ENCODE measurements at places on chromosomes 1 and 21.

GRCh38 chr21:46357684-46358425, 33.9 kb downstream of the PCNT start:
- DNase-seq, result no peak

- DNase-seq, result no peak
These were observed 6.8 kb upstream of the AKR1A1 start for GRCh38 chr1:45543581-45544417.

DNA sequence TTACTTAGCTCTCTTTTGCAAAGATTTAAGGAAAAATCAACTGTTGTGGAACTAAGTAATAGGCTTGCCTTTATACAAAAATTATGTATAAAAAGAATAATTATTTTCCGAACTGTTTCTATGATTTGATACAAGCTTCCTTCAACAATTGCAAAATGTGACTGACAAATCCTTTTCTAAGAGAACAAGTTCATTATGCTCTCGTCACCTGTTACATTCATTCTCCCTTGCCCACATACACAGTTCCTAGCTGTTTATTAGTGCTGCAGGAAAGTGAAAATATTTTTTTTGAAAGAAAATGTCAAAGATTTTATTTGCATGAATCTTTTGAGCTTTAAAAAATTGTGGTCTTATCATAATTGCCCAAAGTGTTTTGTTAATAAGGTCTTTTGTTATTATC, 466.2 kb downstream of the USP25 start:
- DNase-seq, result no peak

DNA sequence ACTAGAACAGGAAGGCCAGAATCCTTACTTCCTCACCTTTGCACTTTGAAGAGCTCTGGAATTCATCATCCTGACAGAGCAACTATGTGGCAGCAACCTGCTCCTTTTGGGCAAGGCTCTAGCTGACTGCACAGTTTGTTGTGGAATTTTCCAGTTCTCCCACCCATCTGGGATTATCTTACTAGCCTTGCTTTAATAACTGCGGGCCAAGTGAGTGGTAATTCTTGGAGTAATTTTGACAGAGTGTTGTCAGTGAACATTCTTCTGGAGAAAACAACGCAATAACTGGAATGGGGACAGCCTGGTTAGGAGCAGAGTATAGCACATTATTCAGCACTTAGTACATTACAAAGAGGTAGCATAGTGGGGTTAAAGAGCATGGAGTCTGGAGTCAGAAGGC, 75.3 kb downstream of the NTMT2 start:
- no peak for DNase-seq

DNA sequence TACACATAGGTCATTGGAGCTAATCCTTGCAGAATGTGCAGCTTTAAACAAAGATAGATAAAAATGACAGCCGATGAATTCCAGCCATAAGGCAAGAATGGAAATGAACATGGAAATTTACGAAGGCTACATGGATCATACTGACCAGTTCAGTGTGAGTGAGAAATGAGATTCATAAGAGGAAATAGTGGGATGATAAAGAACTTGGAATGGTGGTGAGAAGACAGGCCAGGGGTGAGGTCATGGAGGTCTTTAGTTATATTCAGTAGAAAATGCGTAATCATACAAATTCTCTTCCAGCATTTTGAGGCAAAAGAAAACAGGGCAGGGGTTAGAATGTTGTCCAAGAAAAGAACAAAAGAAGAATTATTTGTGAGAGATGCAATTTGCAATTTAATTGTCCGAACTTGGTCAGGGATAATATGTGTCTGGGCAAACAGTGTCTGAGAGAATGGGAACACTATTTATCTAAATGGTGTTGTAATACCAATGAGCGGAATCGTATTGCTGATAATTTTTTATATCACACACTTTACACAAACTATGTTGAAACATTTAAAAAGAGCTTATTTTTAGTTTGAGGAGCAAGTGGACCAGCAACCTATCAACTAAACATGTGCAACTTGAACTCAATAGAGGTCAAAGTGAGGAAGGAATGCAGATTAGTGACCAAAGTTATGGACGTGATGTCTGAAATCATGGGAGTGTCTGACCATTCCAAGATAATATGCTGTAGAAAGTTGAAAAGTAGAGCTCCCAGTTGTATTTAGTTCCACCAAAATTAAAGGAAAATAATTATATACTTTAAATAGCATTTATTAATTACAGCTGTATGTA, 739.0 kb upstream of the NCAM2 start:
- DNase-seq, result no peak

DNA sequence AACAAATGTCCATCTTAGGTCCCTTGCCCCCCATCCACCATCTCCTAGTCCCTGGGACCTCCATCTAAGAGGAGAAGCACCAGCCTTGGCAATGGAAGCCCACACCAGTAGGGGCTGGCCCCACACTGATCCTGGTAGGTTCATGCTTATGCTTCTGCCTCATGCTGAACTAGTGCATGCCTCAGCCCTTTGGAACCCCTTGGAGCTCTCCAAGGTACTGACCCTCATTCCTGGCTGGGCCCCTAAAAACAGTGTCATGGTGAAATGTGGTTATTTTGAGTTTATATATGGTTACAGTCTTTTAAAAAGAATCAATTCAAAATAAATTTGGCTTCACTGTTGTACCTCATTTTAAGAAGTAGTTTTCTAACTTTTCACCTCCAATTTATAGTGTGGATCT, 108.3 kb downstream of the HIVEP3 start:
- peak; percentile 32 for DNase-seq

DNA sequence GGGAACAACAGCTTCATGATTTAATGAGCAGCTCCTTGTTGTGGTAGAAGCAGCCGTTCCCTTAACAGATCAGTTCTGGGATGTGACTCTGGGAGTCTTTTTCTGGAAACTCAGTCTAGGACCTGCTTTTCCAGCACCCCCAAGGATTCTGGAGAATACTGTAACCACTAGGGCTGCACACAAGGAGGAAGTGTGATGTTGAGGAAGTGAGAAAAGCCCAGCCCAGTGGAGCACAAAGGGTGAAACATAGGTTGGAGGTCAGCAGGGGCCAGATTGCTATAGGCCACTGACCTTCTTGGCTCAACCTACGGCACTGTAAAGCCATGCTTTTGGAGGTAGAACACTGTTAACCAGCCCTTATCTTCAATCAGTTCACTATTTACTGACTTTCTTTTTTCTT, 10.1 kb upstream of the PLA2G5 start:
- DNase-seq, result no peak

- DNase-seq, result no peak
These were observed 14.0 kb upstream of the MMEL1 start for GRCh38 chr1:2646837-2647236.
